ENCODE measurements at places on chromosomes 16 and 17.

- no peak for DNase-seq
Observed at GRCh38 chr17:83058266-83058798, 21.1 kb upstream of the METRNL start.

DNA sequence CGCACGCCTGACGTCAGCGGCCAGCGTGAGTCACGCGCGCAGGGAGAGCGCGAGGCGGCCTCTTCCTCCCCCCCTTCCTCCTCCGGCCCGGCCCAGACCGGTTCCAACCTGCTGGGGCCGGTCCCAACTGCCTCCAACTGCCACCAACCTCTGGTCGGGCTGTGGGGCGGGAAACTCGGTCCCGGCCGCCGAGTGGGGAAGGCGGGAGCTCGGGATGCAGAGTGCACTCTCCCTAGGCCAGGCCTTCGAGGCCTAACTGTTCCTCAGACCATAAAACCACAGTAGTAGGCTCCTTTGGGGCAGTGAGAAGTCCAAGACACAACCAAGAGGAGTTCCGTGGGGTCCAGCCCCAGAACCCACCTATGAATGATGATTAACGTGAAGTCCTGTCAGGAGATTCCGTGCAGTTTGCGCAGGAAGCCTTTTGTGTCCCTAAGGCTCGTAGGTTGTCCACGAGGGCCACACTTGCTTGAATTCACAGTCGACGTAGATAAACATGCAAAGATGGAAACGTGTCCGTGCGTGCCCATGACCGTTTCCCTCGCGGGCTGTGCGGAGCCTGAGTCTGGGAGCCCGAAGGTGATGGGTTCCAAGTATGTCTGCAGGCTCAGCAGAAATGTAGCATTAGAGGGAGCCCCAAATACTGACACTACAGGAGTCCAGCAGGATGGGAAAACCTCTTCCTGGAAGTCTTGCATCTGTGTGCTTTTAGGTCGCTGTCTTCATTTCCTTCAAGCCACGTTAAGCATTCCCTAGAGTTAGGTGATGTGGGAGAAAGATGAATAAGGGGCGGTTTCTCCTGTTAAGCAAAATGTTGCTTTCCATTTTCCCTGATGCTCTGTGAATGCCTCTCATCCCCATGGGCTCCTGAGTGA, 647 bp downstream of the UNK start:
- DNase-seq: peak; percentile 93

DNA sequence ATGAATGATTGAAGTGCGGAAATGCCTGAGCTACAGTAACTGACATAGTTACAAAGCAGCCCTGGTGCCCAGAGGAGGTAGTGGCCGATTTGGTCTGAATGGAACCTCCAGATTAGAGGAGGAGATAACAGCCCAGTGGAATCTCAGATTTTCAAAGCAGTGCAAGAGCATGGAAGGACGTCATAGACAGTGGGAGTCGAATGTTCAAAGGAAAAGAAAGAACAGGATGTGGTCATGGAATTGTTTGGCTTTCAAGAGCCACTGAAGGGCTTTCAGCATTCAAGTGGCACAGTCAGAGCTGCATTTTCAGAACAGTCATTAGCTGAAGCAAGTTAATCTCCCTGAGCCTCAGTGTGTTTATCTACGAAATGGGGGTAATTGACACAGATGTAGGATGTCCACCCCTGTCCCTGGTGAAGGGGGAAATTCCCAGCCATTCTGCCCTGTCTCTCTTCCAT, 104.6 kb upstream of the CACNG3 start:
- DNase-seq: no peak

- DNase-seq: no peak
Observed at GRCh38 chr17:21263376-21263775, 10.2 kb upstream of the NATD1 start.

GRCh38 chr16:78744796-78745107, 645.3 kb downstream of the WWOX start:
- DNase-seq: no peak

DNA sequence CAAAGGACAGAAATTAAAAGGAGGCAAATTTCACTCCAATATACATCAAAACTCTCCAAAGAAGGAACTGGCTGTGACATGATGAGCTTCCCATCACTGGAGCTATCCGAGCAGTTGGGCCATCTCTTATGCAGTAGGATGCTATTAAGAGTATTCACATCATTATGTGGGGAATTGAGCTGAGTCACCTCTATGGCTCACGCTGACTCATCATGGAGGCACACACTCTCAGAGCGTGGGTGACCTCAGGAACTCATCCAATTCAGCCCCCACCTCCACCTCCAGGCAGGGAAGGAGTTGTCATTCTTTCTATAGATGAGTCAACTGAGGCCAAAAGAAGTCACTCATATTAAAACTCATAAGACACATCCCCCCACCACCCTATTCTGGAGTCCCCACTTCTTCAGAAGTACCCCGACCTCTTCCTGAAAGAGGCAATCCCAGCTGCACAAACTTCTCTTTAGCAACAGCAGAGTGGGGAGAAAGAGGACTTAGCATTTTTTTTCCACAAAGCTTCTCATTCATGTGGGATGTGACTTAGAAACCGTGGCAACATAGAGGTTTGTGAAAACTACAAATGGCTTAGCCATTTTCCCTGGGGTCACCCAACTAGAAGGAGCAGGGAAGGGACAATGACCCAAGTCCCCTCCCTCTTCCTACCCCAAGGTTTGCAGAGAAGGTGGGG, 32.5 kb downstream of the ABCC12 start:
- DNase-seq: no peak

GRCh38 chr17:4525691-4526397, 27.2 kb downstream of the SPNS2 start:
- DNase-seq: no peak

DNA sequence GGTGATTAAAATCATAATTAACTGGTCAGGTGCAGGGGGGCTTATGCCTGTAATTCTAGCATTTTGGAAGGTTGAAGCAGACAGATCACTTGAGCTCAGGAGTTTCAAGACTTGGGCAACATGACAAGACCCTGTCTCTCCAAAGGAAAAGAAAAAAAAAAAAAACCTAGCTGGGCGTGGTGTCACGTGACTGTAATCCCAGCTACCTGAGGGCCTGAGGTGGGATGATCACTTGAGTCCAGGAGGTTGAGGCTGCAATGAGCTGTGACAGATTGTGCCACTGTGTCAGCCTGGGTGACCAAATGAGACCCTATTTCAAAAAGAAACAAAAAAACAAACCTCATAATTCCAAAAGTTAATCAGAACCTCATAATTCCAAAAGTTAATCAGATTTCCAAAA, 505.5 kb downstream of the CDH8 start:
- no peak for DNase-seq

GRCh38 chr16:18969050-18969854, 14.5 kb upstream of the TMC7 start:
- peak; percentile 85 for DNase-seq

- DNase-seq: no peak
Observed at GRCh38 chr16:5030251-5030870, 3.4 kb downstream of the NAGPA start.

DNA sequence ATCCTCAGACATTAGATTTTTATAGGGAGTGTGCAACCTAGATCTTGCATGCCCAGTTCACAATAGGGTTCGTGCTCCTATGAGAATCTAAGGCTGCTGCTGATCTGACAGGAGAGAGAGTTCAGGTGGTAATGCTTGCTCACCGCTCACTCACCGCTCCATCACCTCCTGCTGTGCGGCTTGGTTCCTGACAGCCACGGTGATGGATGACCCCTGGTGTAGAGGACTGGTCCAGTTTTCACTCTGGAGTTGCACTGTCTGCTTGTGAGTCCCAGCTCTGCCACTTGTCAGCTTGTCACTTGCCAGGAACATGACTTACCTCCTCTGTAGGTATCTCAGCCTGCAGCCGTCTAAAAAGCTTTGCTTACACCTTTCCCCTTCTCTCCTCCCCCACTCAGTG, 214.6 kb downstream of the SNX29 start:
- DNase-seq: no peak

DNA sequence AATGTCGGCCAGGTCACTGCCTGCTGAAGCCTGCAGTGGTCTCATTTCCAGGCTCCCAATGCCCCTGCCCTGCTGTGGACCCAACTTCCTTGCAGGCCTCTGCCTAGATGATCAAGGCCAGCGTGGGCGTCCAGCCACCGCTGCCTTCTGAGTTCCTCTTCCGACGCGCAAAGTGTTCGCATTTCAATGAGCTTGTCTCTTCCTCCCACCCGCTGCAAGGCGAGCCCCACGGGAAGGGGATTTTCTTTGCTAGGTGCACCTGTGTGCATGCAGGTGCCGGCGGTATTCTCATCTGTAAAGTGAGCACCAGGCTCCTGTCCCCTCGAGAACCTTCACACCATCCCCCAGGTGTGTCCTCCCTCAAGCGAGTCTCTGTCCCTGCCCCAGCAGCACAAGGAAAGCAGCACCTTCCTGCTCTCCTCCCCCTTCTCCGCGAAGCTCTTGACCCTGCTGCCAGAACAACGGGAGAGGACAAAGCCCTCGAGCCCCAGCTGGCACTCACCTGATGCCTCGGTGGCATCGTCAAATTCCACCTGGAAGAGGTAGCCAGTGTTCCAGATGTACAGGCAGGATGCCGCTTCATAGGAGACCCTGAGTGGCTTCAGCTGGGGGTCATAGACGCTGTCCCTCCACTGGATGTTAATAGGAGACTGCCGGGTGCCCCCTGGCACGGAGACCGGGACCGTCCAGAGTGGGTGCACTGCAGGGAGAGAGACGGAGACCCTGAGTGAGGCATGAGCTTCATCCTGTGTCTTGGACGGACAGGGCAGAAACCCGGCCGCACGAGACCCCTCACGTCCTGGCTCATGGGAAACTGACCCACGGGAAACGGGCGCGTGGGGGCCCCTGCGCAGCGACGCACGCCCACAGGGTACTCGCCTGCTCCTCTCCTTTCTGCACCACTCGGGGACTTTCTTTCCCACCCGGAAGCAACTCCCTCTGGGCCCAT, 9.8 kb downstream of the CA5A start:
- no peak for DNase-seq

- no peak for DNase-seq
Observed at GRCh38 chr17:63623786-63624530, 1.7 kb downstream of the MAP3K3 start.

DNA sequence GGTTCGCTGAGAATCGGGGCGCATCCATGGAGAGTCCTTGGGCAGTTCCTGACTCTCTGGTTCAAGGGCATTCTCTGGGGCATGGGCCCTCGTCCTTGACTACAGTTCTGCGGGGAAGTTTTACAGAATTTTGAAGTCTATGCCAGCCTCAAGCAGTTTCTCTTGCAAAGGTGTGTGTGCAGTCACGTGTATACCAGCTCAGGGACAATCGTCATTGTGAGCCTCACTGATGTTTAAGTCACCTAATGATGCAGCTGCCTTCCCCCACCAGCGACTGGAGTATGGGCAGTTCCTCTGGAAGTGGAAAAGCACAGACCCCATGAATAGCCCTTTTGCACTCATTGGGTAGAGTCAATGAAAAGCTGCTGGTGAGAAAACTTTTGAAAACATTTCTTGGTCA, 1.3 kb downstream of the PLCG2 start:
- no peak for DNase-seq

- no peak for DNase-seq
Observed at GRCh38 chr17:13568582-13569397, 32.9 kb downstream of the HS3ST3A1 start.

DNA sequence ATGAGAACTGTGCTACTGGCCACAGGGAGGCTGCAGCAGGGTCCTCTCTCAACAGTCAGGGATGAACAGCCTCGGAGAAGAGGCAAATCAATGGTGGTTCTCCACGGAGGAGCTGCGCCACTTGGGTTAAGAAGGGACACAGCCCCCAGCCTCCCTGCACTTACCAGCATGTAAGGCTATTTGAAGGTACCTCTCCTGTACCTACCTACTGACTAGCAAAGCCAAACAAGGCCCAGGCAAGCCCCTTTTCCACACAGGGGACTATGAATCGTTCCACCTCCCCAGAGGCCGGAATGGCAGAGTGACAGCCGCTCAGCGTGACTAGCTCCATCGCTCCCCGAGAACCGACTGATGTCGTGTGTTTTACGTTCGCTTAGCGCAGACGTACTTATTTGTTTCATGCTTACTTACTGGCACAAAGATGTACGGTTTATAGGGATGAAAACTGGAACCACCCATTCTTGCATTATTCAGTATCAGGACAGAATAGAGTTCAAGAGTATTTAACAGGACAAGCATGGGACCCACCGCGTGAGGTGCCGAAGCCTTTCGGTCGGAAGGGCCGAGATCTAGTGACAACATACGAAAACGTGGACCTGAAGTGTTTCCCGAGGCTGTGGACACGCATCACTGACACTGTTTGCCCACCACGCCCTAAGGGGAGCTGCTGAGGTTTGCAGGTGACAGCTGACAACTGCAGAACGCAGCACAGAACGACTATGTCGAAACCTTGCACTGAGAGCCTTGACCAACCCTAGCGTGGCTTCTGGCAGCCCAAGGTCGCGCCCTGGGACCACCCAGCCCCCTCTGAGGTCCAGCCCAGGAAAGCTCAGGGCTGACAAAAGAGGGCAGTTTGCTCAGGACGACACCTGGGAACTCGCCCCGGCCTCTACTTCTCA, 1.0 kb downstream of the TEPSIN start:
- DNase-seq: no peak

DNA sequence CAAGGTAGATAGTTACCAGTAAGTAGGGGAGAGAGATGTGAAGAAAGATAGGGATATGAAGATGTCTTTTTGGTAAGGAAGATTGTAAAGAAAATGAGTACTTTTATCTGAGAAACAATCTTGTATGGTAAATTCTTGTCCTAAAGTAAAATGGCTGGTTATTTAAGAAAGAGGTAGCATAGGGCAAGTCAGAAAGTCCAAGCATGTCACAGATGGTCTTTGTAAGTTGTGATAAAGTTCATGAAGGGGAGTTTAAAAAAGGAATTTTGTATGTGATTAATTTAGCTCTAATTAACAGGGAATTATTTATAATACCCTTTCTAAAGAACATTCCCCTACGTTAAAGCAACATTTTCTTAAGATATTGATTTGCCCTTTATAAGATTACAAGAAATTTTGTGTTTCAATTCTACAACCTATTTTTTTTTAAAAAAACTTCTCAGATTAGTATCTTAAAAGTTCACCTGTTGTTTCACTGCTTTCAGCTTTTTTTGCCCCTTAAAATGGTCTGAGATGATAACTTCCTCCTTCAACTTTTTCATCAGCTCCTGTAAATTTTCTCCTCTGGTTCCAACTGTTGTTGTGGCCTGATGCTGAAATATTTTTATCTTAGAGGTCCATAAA, 16.2 kb upstream of the CPHXL start:
- no peak for DNase-seq

DNA sequence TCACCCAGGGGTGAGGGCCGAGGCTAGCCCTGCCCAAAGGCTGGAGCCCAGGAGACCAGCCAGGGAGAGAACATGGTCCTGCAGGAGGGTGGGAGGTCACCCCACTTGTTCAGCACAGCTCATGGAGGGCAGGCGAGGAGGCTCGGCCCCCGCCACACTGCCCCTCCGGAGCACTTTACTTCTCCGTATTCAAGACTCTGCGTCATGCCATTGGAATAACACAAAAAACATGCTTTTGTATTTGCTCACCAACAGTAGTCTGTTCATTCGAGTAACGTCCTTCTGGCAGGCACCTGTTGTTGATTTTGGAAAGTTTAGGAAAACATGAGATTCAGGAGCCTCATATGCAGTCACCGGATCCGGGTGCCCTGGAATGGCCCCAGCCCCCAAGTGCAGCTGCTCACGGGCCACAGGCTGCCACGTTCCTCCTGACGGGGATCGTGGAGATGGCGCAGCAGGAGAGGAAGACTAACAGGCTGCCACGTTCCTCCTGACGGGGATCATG, 81.1 kb upstream of the DNAH17 start:
- no peak for DNase-seq

- no peak for DNase-seq
Observed at GRCh38 chr16:70610273-70611223, 35.8 kb upstream of the IL34 start.

GRCh38 chr17:78737332-78737731, 44.7 kb downstream of the CYTH1 start:
- no peak for DNase-seq

Data from activated naive CD8-positive, alpha-beta T cell treated with anti-CD3 and anti-CD28 coated beads, Interleukin-2, amount 10 ng/mL, durations not matched to agents 7 days and 5 days (primary cell).